ENCODE measurements at places on chromosomes 1 and 21.
A peak's percentile ranks its signal among the peaks of the same experiment; 100 is the strongest.

GRCh38 chr1:76939050-76939816 lies 72.0 kb downstream of the ST6GALNAC5 start:
- no peak for DNase-seq

GRCh38 chr1:22383526-22384294 lies 67.9 kb upstream of the ZBTB40 start:
- DNase-seq = no peak

GRCh38 chr21:36004441-36004840 lies 55.9 kb downstream of the SETD4 start:
- DNase-seq = peak; percentile 65

- no peak for DNase-seq
Observed at GRCh38 chr1:74869702-74870101, 136.8 kb downstream of the TYW3 start.

DNA sequence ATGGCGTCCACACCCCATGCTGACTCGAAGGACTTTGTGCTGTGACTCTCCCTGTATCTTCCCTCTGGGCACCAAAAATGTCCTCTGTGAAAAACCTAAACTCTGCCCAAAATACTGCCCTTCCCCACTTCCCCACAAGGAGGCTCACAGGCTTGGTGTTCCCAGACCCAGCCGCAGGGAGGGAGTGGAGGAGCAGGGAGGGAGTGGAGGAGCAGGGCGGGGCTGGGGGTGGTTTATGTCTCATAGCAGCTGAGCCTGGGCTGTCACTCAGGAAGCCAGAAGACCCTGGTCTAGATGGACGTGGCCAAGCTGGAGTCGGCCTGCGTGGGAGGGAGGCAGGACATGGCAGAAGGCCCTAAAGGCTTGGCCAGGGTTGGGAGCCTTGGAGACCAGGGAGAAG lies 461.7 kb downstream of the PTPRU start:
- DNase-seq = peak; percentile 85

- DNase-seq = no peak
Observed at GRCh38 chr1:22878626-22879025, 94.0 kb downstream of the LACTBL1 start.

DNA sequence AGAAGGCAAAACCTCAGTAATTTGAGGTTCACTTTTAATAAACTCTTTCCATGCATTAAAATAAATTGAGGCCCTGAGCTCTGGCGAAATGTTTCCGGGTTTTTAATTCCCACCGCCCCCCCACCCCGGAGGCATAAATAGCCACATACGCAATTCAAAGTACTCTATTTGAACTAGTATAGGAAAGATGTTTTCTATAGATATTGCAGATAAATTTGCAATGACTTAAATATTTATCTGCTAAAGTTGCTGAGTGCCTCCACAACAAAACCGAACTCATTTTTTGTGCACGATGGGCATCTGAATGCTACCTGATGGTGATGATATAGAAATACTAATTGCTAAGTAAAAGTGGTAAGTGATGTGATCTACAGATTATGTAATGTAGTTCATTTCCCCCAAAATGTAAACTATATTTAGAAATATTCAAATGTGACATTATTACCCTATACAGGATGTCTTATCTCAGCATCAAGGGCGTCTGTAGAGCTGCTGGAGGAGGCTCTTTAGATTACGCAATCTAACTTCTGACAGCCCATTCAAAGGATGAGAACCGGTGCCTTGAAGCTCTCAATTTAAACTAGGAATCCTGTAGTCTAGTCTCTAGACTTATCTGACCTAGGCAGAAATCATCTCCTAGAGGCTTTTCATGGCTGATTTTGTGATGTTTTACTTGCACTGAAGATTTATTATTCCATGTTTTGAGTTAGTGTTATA lies 8.5 kb downstream of the IRF2BP2 start:
- DNase-seq = peak; percentile 22

DNA sequence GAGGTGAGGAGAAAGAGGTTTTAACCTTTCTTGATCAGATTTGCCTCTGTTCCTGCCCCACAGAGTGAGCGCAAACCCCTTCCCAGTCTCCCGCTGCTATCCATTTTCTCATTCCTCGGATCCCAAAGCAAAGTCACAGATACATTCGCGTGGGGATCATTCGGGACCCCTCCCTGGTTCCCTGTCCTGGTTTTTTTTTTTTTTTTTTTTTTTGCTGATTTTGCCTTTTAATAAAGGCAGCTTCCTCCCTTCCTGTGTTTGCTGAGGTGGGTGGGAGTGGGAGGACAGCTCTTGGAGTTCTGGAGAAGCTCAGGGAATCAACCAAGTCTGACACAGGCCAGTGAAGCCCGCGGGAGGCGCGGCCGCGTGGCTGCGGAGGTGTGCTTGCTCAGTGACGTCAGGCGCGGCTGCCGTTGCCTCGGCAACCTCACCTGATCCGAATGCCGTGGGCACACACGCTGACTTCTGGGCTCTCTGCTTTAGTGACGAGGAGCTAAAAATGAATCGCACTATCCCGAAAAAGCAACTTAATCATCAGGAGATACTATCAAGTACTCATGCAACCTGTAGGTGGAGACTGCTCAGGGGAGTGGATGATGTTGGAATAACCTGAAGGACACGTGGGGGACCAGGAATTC lies 106.4 kb downstream of the TBX19 start:
- DNase-seq = peak; percentile 59

DNA sequence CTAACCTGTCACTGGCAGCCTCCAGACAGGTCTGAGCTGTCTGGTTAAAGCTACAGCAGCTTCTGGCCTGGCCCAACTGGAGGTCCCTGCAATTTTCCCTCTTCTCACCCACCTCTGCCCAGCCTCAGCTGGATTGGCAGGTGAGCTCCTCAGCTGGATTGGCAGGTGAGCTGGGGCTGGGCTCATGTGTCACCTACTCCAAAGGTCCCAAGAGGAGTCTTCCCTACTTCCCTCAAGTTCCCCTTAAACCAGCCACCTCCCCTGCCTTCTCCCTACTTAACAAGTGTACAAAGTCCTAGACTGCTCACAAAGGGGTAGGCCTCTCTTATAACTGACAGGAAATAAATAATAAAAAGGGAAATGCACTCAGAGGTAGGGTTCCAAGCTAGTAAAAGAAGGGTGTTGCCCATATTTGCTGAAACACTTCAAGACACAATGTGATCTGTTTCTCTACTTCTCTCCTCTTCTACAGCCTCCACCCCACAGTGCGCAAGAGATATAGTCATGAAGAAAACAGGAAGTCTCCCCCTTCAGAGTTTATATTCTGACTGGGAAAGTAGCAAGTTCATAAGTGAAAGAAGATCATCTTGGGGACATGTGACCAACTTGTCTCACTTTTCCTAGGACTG lies at the start of gene GPA33:
Gene GPA33, minus strand, starts transcription at position 64 of the 629 bp plus-strand sequence. CDS start 90 bp downstream, outside the sequence.
- no peak for DNase-seq

DNA sequence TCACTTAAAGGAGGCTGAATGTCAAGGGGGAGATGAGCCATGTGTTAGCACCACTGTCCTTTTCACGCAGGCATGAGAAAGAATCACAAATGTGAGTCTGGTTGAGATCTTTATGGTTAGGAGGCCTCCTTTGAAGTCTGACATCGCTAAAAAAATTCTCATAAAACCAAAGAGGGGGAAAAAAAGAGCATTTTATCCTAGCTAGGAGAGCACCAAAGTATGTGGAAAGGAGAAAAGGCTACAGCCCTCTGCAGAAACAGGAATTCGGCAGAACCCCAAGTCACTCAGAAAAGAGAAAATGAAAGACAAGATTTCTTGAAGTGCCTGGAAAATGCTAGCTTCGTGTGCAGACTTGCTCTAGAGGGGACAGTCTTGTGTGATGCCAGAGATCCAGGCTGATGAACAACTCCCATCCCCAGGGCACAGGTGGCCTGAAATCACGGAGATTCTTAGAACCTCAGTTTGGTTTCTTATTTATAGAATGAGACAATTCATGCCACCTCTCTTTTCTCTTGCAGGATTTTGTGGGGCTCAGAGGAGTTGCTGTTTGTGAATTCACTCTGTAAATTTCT lies 61.5 kb downstream of the RUNX1 start:
- DNase-seq = no peak

All from PC-3 (cell line).